Frontal cortex (tissue), 4 donors: ENCODE measurements at places on chromosomes 12 and 14.
A peak's percentile ranks its signal among the peaks of the same experiment; 100 is the strongest.

DNA sequence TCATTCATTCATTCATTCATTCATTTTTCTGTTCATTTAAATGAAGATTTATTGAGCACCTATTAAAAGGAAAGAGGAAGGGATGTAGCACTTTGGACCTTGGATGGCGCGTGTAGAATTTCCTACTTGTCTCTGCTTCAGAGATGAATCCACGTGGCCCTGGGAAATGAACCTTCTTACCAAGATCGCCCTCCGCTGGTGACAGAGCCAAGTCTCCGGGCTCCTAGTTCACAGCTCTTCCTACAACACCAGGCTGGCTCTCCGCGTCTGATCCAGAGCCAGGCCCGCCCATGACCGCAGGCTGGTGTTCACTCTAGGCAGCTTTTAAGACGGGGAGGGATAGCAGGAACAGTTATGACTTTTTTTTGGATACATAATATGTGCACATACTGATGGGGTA is 70.9 kb upstream of the PIWIL1 start:
- DNase-seq: no peak

DNA sequence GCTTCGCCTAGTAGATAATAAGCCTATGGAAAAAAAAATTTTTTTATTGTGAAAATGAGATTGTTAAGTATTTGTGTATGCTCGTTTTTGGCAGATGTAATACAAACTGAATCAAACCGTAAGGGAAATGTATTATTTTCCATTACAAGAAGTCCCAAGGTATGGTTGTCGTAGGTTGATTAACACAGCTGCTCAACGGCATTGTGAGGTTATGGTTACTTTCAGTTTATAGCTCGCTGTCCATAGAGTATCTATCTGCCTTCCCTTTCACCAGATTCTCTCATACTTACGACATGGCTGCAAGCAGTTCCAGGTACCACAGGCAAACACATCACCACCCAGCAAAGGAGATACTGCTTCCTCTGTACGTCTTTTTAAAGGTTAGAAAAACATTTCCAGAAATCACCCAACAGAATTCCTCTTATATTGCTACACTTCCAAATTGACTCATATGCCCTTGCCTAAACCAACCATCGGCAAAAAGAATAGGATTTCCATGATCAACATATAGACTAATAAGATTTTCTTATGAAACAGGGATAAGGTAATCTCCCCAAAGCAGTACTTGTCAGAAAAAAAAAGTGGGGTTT is 338.6 kb downstream of the SYT1 start:
- DNase-seq: no peak

- peak; percentile 54 for DNase-seq
These were observed 6.1 kb upstream of the MTA1 start for GRCh38 chr14:105413544-105413886.

DNA sequence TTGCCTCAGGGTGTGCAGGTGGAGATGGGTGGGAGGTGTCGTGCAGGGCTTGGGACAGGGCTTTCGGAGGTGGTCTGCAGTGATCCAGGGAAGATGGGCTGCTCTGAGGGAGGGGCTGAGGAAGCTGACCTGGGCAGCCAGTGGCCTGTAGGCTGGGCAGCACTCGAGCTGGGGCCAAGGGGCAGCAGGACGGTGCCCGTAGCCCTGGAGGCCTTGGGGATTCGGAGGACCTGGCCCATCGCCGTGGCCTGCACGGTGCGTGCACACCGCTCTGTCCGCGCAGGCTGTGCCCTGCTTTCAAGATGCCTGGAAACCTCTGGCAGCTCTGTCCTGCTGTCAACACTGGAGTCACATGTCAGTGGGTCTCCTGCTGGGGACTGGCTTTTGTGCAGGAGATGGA is 9.1 kb downstream of the PACS2 start:
- DNase-seq: peak; percentile 13

- DNase-seq: no peak
These were observed 12.5 kb downstream of the BTG1 start for GRCh38 chr12:92133171-92133570.

DNA sequence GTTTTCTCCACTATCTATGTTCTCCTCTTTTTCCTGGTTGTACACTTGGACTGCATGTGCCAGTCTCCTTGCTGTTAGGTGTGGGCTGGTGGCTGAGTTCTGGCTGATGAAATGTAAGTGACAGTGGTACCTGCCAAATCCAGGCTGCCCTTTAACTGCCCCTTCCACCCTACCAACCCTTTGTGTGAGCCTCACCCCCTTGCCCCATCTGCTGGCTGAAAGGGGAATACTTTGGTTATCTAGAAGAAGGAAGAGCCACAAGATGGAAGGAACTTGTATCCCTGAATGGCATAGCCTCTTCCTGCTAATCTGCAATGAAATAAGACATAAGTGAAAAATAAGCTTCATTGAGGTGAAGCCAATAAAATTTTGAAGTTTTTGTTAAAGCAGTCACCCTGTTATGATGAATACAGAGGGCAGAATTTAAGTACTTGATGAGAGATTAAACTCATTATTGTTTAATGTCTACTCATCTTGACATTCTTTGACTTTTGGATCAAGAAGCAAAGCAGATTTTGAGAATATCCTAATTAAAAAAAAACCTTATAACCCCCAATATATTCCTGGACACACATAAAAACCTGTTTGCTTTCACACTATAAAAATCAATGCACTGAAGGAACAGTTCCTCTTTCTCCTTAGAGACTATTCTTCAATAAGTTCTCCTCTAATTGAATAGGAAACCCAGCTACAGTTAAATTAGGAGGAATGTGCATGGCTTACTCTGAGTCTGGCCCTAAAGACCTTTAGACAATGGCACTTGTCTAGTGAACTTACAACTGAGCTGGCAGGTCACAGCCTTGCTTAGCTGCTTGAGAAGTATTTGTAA is 262.6 kb upstream of the BTG1 start:
- no peak for DNase-seq

DNA sequence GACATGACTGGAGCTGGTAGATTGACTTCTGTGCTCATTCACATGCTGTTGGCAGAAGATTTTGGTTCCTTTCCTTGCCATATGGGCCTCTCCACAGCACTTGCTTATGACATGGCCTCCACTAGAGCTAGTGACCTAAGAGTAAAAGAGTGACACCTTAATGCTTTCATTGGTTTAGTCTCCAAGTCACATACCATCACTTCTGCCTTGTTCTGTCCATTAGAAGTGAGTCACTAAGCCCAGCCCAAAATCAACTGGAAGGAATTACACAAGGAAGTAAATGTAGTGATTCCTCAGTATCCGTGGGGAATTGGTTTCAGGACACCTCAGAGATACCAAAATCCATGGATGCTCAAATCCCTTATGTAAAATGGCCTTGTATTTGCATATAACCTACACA is 81.3 kb downstream of the PPHLN1 start:
- DNase-seq: no peak

DNA sequence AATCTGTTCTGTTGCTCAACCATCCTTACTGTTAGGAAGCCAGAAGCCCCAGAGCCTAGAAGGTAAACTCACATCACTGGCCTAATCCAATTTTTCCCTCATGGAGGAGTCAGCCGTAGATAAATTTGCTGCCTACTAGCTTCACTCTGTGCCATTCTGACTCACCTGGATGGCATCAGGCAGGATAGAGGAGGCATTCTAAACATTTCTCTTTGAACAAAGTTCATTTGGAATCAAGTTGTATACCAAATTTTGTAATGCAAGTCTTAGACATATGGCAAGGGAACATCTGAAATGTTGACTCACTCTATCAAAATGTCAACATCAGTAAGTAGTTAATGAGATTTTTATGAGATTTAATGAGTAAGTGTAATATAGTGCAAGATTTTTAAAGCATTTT is 13.6 kb upstream of the TBC1D30 start:
- DNase-seq: no peak
